ENCODE measurements at places on chromosomes 6 and 20.

DNA sequence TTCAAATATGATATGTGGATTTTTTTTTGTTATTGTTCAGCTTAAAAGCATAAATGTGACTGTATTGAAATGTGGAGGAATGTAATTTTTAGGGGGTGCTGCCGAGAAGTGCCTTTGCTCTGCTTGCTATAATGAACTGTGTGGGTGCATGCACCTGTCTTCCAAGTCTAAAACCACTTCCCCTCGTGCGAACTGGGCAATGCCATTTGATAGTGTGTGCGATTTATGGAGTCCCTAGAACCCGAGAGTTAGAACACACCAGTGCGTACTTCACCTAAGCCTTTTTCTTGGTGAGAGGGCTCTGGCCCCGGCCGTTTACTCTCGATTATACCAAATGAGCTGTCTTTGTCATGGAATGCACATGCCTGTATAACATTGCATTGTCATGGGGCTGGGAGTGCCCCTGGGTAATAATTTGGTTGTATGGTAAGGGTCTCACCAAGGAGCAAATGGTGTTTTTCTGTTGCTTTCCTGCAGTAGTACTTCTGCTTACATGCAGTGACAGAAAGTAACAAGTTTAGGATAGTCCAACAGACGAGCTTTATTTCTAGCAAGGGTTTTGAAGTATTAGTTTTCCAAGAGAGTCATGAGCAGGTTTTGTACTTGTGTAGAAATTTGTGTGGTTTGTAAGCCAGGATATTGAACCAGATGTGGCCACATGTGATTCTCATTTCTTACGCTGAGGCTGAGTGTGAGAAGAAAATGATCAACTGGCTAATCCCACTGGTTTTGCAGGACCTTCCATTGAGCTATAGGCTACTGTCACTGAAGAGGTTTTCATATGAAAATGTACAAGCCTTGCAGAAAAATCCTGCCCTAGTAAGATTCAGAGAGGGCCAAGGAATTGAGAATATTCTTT, 172.4 kb downstream of the DTNBP1 start:
- no peak for DNase-seq

GRCh38 chr20:48790473-48791003, 37.3 kb downstream of the PREX1 start:
- DNase-seq, result no peak

DNA sequence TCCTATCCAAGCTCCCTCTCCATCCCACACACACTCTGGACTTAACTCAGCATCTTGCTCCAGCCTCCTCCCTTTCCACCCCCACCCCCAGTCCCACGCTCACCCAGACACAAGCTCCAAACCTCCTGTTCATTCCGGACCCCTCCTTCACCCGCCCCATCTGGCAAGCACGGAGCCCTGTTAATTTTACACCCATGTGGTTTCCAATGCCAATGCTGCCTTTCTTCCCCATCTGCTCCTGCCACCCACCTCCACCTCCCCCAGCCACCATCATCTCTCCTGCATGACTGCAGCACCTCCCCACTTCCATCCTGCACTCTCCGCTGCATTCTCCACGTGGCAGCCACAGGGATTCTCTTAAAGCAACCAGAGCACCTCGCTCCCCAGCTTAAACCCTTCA, 9.9 kb upstream of the CDK5RAP1 start:
- DNase-seq, result no peak

DNA sequence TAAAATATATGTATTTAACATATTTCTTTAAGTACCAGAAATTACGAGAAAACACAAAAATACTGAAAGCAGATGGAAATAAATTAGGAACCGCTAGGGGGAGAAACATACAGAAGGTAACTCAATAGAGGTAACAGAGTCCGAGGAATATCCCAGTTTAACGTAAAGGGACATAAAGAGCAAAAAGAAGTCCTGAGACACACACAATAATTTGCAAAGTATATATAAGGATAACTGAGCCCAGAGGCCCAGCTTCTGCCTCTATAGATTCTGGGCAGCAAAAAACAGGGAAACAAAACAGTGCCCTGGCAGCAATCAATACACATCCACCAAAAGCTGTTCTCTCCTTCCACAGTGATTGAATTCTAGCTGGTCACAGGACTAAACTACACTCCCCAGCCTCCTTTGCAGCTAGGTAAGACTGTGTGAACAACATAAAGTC, 15.1 kb downstream of the TBC1D32 start:
- no peak for DNase-seq

GRCh38 chr20:9163251-9163650, 94.4 kb downstream of the PLCB4 start:
- DNase-seq, result no peak

- DNase-seq, result no peak
Observed at GRCh38 chr6:143553337-143553736, 41.8 kb upstream of the FUCA2 start.

DNA sequence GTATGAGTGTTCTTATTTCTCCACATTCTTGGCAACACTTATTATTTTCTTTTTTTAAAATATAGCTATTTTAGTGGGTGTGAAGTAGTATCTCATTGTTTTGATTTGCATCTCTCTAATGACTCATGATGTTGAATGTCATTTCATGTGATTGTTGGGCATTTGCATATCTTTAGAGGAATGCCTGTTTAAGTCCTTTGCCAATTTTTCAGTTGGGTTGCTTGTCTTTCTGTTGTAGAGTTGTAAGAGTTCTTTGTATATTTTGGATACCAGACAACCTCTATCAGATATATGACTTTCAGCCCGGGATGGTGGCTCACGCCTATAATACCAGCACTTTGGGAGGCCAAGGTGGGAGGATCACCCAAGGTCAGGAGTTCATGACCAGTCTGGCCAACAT, 5.1 kb upstream of the POPDC3 start:
- DNase-seq, result no peak

- no peak for DNase-seq
Observed at GRCh38 chr6:16751251-16751946, 9.9 kb downstream of the ATXN1 start.

Data from CD4-positive, alpha-beta T cell treated with Interleukin-15 for 1 hour (primary cell).